ENCODE measurements at places on chromosomes 11 and 22. TPM values are rescaled to one million over a fixed set of nuclear protein-coding genes. Genes with fewer than 3 reads are reported as not detected.

The TMEM86A gene
- polyA plus RNA-seq, result 3.3 TPM

The TSGA10IP gene
- 0.53 TPM for polyA plus RNA-seq

The OR5A1 gene
- not detected for polyA plus RNA-seq

The OR5I1 gene
- polyA plus RNA-seq, result not detected

The TRIM66 gene
- 0.82 TPM for polyA plus RNA-seq

The KRTAP5-7 gene
- 0.56 TPM for polyA plus RNA-seq

The MTA2 gene
- 130 TPM for polyA plus RNA-seq

The CNTF gene
- 2.3 TPM for polyA plus RNA-seq

The MS4A2 gene
- polyA plus RNA-seq, result not detected

The CTR9 gene
- polyA plus RNA-seq, result 24.1 TPM

The KCNJ5 gene
- polyA plus RNA-seq, result 1.1 TPM

The OR51B4 gene
- polyA plus RNA-seq, result not detected

The CAVIN3 gene
- polyA plus RNA-seq, result not detected

The OR8G5 gene
- polyA plus RNA-seq, result not detected

The PTPRCAP gene
- polyA plus RNA-seq, result 1.7 TPM

The AIP gene
- polyA plus RNA-seq, result 121 TPM
